ENCODE measurements at places on chromosomes 6 and 20. TPM values are rescaled to one million over a fixed set of nuclear protein-coding genes. Genes with fewer than 3 reads are reported as not detected.

DNA sequence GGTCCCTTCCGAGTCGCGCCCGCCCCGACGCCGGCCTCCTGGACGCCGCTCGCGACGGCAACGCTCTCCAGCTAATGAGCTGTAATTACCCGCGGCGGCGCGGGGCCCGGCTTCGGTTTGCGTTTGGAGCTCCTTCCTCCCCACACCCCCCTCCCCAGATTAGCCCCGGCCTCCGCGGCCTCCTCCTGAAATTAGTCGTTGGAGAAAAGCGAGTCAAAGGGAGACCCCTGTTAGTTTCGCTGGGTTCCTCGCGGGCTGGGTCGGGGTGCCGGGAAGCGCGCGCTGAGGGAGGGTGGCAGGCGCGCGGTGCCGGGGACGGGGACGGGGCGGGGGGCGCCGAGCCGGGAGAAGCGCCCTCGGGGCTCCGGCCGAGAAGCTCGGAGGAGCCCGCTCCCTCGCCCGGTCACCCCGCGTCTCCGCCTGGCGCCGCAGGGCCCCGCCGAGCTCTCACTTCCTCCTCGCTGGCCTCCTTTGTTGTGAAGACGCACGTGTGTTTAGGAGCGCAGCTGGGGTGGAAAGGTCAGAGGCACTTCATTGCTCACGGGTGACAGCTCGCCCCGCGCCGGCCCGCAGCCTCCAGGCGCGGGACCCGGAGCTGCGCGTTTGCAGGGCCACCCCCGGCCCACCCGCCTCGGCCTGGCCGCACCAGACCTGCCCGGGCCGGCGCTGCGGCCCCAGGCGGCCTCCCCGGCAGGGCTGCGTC is 4.9 kb downstream of the FOXC1 start:
- no peak for DNase-seq

- DNase-seq = no peak
These were observed 101.5 kb downstream of the LAMP5 start for GRCh38 chr20:9615766-9616454.

DNA sequence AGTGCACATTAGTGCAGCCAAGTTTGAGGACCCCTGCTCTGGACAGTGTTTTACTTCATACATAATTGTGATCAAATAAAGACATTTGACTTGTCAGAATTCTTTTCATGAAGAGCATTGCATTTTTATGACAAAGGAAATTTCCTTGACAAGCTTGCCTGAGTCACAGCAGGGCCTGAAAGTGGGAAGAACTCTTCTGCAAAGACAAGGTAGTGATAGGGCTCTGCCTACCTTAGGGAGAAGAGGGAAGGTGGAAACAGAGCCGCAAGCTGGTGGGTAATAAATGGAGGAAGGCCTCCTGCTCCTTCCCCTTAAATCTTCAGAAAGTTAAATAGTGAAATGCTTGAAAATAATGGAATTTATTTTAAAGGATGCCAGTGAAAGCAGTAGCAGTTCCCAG is 118.2 kb downstream of the DHX35 start:
- no peak for DNase-seq

DNA sequence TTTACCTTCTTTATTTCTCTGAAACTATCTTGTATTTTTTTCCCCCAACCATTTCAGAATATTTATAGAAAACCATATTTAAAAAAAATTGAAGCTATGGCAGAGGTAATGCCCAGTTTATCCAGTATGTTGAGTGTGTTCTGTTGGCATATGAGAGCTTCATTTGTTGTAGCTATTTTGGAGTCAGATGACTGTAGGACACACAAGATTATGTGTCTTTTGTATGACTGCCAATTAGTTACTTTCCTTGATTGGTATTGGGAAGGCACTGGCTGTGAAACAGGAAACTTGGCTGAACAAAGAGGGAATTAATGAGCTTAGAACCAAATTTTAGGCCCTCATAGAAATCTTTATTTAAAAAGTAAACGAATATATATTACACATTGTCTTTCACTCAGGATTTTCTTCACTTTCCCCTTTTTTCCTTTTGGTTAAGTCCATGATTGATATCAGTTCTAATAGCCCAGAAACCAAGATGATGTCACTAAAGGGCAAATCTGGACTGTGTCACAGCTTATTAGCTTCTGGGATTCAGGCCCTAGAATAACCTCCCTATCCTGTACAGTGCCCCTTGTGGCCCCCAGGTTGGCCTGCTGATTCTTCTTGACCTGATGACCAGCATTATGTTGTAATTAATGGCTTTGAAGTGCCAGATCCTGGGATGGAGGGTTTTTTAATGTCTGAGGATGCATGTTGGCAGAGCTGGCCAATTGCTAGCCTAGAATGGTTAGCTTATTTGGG is 10.1 kb downstream of the CDC5L start:
- DNase-seq = no peak

GRCh38 chr6:208364-208763 is 83.9 kb upstream of the DUSP22 start:
- DNase-seq = no peak

GRCh38 chr6:95431637-95432228 is 145.6 kb upstream of the MANEA start:
- no peak for DNase-seq

DNA sequence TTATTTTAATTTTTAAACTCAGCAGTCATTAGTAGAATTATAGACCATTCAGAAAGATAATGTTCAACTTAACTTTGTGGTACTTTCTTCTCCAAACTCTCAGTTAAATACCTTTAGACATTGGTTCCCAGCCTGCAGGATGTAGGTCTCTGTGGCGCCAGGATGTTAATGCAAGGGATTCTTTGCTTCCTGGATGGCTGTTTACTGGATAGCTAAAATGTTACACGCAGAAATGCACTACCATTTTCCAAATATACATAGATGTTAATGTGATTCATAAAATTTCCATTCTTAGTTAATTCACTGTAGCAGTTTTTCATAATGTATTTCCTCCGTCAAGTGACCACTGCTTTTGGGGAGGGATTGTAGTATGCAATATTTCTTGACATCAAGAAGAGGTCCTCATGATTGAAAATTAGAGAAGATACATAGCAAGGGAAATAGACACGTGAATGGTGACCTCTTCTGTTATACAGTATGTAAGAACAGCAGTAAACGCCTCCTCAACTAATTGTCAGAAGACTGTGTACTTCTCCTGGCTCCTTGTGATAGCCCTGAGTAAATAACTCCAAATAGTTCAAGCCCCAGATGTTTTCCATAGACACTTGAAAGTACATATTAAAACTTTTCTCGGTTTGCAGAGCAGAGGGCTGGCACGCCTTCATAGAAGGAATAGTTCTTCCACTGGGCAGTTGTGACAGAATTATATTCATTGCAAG is 128.8 kb downstream of the LCA5 start:
- DNase-seq = no peak

- DNase-seq = no peak
These were observed 184.1 kb downstream of the SLC24A3 start for GRCh38 chr20:19396460-19397081.

DNA sequence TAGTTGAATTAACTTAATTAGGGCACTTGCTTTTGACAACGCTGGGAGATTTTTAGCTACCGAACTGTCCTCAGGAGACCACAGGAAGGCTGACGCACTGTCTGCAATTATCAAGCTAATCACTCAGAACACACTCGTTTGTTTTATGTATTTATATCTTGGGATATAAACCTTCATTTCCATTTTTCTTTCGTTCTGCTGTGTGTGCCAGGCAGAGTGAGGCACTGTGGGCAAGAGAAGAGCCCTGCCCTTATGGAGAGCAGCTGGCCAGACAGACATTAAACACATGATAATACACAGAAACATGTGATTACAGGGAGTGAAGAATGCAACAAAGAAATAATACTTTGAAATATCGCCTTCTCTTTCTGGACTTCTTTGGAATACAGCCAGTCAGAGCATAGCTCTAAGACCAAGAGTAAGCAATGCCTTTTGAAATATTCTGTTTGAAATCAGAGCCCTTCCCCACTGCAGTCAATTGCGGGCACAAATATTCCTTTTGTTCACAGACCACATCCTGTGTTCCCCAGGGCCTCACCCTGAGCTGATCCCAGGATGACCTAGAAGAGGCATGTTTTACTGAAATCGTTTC is 96.8 kb downstream of the ANKRD60 start:
- DNase-seq = no peak

- DNase-seq = no peak
These were observed 12.6 kb upstream of the MUC21 start for GRCh38 chr6:30970946-30971345.

DNA sequence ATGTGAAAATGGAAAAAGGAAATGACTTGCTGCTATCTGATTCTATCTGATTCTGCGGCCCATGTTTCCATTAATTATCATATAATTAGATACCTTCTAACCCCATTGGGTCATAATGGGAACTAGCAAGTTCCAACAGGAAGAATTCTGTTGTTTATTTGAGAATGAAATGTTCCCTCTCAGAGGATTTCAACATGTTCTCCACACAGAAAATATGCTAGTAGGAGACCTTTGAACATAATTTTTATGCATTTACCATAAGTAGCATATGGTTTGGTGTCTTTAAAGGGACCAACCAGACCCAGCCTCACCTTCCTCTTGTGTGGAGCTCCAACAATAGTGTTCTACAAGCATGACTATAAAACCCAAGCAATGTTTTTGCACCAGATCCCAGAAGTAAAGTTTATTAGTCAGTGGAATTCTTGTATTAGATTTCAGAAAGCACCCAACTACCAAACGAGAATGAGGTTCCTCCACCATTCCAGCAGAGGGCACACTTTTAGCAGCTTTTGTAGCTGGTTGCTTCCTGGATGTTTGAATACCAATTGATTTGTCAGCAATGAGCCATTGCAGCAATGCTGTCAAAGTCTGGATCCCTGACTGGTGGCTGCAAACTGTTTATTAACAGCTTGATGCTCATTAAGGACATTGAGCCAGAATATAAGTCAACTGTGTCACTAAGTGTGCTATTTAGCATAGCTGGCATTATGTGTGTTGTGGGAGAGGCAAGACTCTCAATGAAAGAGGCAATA is 143.6 kb upstream of the GJE1 start:
- no peak for DNase-seq

GRCh38 chr20:57259938-57260921 is 6.2 kb downstream of the BMP7 start:
- DNase-seq = peak; percentile 35

DNA sequence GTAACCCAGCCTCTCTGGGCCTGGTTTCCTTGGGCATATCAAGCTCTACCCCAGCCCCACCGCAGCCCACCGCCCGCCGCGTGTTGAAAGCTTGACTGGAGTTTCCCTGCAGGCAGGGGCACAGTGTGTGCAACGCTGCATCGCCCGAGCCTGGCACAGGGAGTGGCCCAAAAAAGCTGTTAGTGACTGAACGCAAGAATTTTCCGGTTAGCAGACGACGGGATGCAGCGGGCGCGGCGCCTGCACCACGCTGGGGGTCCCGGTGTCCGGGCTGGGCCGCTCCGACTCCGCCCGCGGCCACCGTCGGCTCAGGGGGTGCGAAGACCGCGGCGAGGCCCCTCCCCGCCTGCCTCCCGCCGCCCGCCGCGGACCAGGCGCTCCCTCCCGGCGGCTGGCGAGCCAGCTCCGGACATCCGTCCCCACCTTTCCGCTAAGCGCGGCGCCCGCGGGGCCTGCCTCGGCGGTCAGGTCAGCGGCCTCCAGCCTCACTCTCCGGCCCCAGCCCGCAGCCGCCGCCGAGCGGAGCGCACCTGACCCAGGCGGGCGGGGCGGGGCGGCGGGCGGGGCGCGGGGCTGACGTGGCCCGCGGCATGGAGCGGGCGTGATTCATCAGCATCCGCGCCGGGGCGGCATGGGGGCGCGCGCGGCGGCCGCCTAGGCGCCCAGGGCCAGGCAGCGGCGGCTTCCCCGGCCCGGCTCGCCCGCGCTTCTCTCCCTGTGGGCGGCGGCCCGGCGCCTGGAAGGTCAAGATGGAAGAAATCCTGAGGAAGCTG is at the start of gene ARFGEF3:
Gene ARFGEF3, plus strand, starts transcription at position 602 of the 773 bp plus-strand sequence. Its CDS starts 148 bp downstream, at position 750.
- DNase-seq = peak; percentile 69

DNA sequence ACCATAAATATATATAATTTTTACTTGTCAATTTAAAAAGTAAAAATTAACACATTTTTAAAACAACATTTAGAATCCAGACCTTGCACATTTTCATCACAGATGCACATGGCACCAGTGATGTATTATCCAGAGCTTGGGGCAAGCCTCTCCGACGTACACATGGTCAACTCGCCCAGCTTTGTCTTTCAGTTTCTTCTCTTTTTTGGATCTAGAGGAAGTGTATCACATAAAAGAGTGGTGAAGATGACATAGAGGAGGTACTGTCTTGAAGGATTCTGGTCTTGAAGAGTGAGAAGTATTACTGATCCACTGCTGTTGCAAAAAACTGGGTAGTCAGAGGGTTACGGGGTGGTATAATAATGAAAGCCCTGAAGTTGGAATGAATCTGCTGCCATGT is 46.9 kb upstream of the TAB2 start:
- DNase-seq = no peak

DNA sequence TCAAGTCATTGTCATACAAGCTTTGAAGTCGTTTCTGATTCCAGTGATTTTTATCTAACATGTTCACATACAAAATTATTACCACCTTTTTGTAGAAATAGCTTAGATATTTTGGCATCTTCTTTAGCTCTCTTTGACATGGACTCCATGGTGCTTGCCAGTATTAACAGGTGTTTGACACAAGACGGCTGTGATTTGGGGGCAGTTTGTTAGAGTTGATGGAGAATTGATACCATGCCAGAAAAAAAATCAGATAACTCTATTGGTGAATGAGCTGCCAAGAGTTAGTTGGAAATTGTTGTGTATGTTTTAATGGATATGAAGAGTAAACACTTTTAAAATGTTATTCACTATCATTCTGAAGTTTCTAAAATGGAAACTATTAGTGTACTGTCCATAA is 146.6 kb upstream of the LAMP5 start:
- no peak for DNase-seq

GRCh38 chr6:99512033-99512432 is 3.2 kb downstream of the USP45 start:
- no peak for DNase-seq

DNA sequence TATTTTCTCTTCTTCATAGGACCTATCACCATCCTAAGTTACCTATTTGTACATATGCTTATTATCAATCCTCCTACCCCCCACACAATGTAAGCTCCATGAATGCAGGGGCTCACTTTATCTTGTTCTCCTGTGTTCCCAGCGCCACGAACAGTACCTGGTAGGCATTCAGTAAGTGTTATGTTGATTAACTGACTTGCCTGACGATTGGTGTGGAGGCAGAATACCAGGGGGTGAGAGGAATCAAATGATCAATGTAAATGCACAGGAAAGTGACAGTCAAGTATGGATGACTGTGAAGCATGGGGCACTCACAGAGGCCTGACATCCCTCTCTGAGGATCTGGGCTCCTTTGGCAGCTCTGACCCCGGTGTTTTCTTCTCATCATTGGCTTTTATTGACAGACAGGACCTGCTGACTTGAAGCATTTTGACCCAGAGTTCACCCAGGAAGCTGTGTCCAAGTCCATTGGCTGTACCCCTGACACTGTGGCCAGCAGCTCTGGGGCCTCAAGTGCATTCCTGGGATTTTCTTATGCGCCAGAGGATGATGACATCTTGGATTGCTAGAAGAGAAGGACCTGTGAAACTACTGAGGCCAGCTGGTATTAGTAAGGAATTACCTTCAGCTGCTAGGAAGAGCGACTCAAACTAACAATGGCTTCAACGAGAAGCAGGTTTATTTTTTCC is 6.1 kb upstream of the IFT52 start:
- no peak for DNase-seq

Gene KHDC1
- total RNA-seq = 1.1 TPM

Gene PI3
- total RNA-seq = 0.97 TPM

Gene LIME1
- total RNA-seq = 1.2 TPM

Gene SPDEF
- total RNA-seq = 0.44 TPM

Gene TMEM14B
- 92.0 TPM for total RNA-seq

Gene PI16
- 27.3 TPM for total RNA-seq

Gene ACOT8
- 28.7 TPM for total RNA-seq

Gene TFAP2C
- total RNA-seq = not detected

Gene APMAP
- total RNA-seq = 23.8 TPM
